ENCODE measurements at places on chromosomes 2 and 18.
A peak's percentile ranks its signal among the peaks of the same experiment; 100 is the strongest.

DNA sequence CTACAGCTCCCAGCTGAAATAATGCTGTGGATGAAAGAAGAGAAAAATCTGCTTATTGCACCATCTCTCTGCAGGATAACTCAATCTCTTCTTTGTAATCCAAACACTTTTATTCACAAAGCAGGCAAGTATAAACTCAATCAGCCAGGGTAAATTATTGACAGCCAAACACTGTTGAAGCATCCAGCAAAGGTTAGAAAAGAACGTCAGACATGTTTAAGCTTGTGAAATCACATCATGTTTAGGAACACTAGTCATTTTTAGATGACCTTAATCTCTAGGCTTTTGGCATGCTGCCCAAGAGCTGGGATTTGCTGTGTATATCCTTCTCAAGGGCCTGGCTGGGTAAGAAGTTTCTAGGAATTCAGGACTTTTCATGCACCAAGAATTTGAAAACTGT is 1148.1 kb upstream of the FANCL start:
- no peak for DNase-seq

- DNase-seq, result no peak
These were observed 325.8 kb upstream of the POU3F3 start for GRCh38 chr2:104528101-104528500.

DNA sequence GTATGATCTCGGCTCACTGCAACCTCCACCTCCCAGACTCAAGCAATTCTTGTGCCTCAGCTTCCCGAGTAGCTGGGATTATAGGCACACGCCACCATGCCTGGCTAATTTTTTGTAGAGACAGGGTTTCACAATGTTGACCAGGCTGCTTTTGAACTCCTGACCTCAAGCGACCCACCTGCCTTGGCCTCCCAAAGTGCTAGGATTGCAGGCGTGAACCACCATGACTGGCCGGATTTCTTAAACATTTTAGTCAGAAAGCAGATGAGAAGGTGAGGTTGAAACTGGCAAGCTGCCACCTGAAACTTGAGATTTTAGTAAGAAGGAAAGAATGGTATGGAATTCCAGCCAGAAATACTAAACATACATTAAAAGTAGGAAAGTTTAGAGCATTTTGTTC is 31.9 kb downstream of the KLHL23 start:
- DNase-seq, result no peak

DNA sequence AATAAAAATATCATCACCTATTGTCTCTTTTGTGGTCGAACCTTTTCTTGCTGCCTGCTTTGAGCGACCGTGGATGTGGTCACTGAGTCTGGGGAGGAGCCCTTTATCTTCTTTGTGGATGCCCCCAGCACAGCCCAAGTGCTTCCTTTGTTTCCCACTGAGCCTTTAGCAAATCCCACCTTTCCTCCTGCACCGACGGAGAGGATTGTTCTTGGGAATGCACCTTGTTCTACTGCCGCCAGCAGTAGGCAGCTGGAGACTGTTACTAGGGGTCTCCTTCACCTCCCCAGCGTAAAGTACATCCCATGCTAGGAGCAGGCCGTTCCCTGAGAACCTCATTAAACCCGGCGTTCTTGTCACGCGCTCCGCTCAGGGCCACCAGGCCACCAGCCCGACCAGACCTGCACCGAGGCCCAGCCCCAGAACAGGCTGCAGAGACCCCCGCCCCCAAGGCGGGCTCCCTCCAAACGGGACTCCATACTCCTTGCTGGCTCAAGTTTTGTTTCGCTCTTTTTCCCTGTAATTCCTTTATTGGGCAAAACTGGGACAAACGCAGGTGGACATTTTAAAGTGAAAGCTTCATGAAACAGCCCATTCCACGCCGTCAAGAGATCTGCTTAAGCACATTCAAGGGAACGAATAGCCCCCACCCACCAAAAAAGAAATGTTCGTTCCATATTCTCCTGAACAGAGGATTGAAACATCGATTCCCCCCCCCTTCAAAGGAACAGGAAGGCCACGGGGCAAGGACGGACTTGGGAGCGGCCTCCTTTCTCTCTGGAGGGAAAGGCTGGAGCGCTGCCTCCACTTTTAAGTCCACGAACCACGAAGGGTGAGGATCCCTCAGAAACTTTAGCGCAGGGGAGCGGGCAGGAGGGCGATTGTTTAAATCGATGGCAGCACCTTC is 1.1 kb upstream of the MAT2A start:
- DNase-seq, result peak; percentile 37

- DNase-seq, result no peak
These were observed 21.3 kb downstream of the MALT1 start for GRCh38 chr18:58692422-58693185.

DNA sequence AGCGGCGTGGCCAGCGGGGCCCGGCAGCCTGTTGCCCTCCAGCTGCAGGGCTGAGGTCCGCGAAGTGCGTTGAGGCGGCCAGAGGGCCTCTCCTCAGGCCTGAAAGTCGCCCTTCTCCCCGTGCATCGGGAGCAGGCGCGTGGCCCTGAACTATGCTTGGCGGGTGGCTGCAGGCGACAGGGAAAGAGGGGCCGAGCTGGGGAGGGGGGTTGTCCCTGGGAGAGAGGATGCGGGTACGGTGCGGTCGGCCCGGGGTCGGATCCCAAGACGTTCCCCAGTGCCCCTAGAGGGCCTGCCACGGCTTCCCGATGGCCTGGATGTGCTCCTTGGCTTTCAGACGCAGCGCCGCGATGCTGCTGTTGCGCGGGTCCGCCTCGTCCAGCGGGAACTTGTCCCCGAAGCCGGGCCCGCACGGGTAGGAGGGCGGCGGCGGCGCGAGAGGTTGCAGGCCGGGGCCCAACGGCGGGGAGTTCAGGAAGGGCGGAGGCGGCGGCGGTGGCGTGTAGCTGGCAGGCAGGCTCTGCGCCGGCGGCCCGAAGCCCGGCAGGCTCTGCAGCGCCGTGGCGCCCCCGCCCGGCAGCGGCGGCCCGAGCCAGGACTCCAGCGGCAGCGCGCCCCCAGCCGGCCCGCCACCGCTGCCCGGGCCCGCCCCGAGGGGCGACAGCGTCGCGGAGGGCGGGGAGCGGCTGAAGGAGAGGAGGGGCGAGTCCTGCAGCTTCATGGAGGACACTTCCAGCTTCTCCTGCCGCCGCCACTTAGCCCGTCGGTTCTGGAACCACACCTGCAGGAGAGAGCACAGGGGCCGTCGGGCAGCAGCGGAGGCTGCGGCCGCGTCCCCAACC is 4.3 kb downstream of the RAX start:
- DNase-seq, result peak; percentile 92

DNA sequence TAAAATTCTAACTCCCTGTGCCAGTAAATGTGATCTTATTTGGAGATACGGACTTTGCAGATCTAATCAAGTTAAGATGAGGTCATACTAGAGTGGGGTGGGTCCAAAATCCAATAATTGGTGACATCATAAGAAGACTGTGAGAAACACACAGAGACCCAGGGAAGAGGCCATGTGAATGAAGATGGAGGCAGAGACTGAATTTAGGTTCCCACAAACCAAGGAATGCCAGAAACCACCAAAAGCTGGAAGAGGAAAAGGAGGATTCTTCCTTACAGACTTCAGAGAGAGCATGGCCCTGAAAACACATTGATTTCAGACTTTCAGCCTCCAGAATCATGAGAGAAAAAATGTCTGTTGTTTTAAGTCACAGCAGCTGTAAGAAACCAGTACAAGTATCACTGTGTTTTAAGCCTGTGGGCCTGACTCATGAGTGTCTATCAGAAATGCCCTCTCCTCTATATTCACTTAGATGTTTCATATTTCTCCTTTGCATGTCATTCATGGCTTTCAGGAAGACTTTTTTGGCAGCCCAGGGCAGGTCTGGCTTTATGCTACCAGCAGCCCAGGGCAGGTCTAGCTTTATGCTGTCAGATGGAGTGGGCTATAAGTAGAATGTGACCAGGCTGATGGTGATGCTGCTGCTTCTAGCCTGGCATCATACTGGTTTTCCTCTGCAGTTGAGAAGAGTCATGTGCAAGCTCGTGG is 100.0 kb downstream of the SPOPL start:
- DNase-seq, result no peak

GRCh38 chr18:24982831-24983230 is 369.1 kb downstream of the ZNF521 start:
- no peak for DNase-seq

DNA sequence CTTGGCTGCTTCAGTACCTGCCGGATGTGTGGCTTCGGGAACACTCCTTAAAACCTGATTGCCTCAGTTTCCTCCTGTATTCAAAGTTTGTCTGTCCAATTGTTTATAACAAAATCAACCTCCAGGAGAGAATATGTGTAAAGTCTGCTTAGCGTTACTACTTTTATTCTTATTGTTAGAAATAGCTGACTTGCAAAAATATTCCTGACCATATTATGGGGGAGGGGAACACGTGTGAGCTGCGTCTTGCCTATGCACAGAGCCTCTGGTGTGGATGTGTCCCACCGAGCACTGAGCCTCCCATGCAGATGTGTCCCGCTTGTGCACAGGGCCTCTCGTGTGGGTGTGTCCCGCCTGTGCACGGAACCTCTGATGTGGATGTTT is 82.5 kb downstream of the DCDC2C start:
- DNase-seq, result no peak

DNA sequence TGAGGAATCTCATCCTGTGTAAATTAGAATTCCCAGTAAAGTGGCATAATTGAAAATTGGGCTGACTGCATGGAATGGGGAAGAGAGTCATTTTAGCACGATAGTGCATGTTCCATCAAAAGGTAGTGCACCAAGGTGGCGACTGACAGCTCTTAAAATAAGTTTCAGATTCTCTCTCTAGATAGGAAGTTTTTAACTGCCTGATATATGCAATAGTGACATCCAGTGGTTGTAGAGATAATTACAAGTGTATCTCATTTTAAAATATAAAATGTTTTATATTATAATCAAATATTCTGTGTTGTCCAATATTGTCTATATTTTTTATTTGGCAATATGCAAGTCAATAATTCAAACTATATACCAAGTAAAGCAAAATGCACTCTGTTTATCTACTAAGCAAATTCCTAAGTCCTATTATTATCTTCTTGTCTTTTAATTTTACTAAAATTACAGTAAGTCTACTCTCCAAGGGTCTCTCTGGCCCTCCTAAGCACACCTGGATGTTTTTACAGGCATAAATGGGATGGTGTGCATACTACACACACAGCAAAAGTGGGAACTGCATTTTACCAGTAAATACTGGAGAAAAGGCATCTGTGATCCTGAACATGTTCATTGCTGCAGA is 397.7 kb upstream of the HNRNPA3 start:
- peak; percentile 41 for DNase-seq

GRCh38 chr2:9200633-9201015 is 6.0 kb upstream of the ASAP2 start:
- DNase-seq, result no peak

DNA sequence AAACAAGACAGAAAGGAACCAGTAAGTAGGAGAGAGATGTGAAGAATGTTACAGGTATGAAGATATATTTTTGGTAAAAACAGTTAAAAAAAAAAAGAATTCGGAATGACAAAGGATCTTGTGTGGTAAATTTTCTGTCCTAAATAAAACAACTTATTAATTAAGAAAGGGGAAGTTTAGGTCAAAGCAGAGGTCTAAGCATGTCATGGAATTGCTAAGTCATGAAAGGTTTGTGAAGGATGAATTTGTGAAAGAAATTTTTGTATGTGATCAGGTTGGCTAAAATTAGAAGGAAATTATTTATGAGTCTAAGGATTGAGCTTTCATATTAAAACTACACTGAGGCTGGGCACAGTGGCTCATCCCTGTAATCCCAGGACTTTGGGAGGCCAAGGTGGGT is 11.1 kb upstream of the ALPG start:
- no peak for DNase-seq

- DNase-seq, result peak; percentile 73
These were observed 1.8 kb downstream of the GYPC start for GRCh38 chr2:126657636-126658318.

DNA sequence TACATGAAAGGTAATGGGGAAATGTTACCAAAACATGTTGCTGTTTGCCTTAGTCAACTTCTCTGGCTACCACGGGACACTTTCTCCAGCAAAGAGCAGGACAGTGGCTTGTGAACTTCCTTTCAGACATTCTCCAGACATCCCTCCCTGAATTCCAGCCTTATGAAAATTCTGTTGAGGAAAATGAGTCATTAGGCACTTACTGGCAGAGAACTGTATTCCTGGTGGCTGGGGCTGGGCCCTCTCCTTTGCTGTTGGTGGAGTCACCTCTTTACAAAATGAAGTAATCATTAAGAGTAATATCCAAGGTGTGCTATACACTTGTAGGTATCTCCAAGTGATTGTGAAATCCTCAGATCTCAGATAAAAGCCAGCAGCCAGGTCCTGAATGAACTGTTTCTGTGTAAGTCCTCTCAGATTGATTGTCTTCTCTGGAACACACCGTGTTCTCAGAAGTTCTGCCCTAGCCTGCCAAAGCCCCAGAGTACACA is 1.3 kb upstream of the FAP start:
- DNase-seq, result no peak

DNA sequence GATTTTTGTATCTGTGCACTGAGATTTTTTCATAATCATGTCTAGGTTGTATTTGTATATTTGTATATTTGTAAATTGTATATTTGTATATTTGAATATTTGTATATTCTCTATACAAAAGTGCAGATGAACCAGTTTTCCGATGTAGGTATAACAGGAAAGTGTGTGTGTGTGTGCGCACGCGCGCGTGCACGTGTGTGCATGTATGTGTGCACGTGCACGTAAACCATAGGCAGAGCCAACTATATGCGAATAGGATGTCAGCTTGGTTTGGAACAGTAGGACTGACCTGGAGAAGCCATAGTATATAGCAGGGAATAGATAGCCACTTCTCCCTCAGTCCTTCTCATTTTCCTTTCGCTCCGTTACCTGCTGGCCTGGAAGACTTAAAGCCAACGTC is 565.8 kb downstream of the XIRP2 start:
- no peak for DNase-seq

- DNase-seq, result no peak
These were observed 4.9 kb upstream of the WNT10A start for GRCh38 chr2:218875692-218876246.

DNA sequence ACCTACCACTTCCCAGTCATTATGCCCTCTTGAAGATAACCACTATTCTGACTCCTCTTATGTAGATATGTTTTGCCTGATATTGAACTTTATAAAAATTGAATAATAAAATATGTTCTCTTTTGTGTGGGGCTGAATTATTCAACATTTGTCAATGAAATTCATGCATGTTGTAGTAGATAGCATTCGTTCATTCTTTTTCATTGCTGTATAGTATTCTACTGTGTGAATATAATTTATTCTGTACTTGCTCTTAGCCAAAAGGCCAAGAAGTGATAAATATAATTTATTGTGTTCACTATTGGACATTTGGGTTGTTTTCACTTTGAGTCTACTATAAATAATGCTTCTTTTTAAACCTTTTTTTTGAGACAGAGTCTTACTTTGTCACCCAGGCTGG is 29.0 kb downstream of the EML6 start:
- DNase-seq, result no peak

DNA sequence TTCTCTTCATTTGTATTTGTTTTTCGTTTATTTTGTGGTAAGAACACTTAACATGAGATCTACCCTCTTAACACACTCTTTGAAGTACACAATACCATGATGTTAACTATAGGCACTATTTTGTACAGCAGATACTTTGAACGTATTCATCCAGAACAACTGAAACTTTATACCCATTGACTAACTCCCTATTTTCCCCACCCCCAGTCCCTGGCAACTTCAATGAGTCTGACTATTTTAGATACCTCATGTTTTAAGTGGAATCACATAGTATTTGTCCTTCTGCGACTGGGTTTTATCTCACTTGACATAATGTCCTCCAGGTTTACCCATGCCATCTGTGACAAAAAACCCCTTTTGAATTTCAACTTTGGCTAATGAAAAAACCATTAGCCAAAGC is 356.3 kb upstream of the CDH20 start:
- no peak for DNase-seq
